Left lung (tissue), 14 donors: ENCODE measurements at places on chromosomes 1 and 21. TPM values are rescaled to one million over a fixed set of nuclear protein-coding genes. Genes with fewer than 3 reads are reported as not detected.

TP73 gene
- 2.7 TPM for total RNA-seq

CENPL gene
- total RNA-seq, result 7.2 TPM

HAO2 gene
- total RNA-seq, result not detected

KCNA3 gene
- total RNA-seq, result 8.6 TPM

PLA2G2C gene
- not detected for total RNA-seq

TRIM45 gene
- total RNA-seq, result 5.1 TPM

GRCh38 chr1:53328541-53329499, 950 bp upstream of the LRP8 start:
- peak; percentile 61 for DNase-seq

GRCh38 chr1:1517973-1518620, 6.1 kb downstream of the ATAD3A start:
- DNase-seq, result no peak

- DNase-seq, result no peak
Observed at GRCh38 chr1:23651069-23651808, 40.4 kb upstream of the RPL11 start.

DNA sequence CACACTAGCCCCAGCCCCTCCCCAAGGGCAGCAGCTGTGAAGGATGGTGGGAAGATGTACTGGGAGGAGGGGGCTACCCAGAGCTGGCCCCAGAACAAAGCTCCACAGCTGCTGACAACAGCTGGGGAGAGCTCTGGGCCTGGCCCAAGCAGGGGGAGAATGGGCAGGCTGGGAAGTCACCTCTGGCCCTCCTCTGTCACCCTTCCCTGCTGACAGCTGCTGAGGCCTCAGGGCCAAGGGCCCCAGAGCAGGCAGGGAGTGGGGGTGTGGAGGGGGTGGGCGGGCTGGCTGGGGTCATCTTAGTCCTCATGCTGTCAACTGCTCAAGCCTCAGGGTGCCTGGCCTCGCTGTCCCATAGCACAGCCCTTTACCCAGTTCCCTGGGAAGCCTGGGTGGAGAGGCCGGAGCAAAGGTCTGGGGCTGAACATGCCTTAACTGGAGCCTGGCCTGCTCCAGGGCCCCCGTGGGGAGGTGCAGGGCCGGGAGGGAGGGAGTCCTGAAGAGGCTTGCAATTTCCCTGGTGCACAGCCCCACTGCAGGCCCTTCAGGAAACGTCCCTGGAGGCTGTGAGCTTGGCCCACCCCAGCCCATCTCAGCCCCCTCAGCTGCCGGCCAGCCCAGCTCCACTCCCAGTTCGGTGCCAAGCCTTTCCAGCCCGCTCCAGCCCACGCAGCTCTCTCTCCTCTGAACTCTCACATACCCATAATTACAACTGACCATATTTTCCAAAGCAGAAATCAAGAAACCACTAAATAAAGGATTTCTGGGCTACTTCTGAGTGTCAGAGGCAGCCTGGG, 25.7 kb downstream of the HSPG2 start:
- no peak for DNase-seq
